ENCODE measurements at places on chromosomes 7 and 10. TPM values are rescaled to one million over a fixed set of nuclear protein-coding genes. Genes with fewer than 3 reads are reported as not detected.
A peak's percentile ranks its signal among the peaks of the same experiment; 100 is the strongest.

DNA sequence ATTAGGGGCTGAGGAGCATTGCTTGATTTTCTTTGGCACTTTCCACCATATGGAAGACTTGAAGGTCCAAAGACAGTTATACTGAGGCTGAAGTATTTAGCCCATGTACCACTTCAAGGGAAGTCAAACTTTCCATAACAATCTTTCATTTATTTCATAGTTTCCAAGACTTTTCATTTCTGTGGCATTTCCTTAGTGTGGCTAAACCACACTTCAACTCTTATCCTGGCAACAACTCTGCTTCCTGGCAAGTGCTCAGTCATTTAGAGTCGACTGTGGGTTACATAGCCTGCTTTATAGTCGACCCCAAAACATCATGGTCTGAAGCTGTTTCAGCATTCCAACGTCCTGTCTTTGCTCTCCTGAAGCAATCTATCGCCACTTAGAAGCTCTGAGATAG lies 343.0 kb upstream of the SEMA3D start:
- DNase-seq, result no peak
- H3K4me1 ChIP-seq, result no peaks in the 10 kb centered on the region
- H3K27ac ChIP-seq, result no peak overlapping the region
- no peak overlapping the region for H3K4me3 ChIP-seq

GRCh38 chr10:47019155-47020145 lies 108.2 kb downstream of the PTPN20 start:
- H3K4me3 ChIP-seq, result no peak overlapping the region
- H3K4me1 ChIP-seq, result peaks cover 1% of the 10 kb centered on the region
- no peak overlapping the region for H3K27ac ChIP-seq
- H3K27me3 ChIP-seq, result peaks cover 3% of the 10 kb centered on the region
- no peak for DNase-seq
- no peaks in the 10 kb centered on the region for H3K36me3 ChIP-seq

GRCh38 chr7:11330208-11330607 lies 356.5 kb downstream of the PHF14 start:
- H3K4me1 ChIP-seq, result no peaks in the 10 kb centered on the region
- no peak overlapping the region for H3K27ac ChIP-seq
- H3K27me3 ChIP-seq, result no peaks in the 10 kb centered on the region
- no peak overlapping the region for H3K4me3 ChIP-seq
- no peaks in the 10 kb centered on the region for H3K36me3 ChIP-seq

DNA sequence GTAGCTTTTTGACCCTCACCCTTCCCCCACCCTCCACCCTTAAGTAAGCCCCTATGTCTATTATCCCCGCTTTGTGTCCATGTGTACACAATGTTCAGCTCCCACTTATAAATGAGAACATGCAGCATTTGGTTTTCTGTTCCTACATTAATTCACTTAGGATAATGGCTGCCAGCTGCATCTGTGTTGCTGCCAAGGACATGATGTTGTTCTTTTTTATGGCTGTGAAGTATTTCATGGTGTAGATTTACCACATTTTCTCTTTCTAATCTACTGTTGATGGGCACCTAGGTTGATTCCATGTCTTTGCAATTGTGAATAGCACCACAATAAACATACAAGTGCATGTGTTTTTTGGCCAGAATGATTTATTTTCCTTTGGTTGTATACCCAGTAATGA lies 232.2 kb downstream of the CACNA2D1 start:
- H3K27me3 ChIP-seq, result no peaks in the 10 kb centered on the region
- peaks cover 8% of the 10 kb centered on the region for H3K4me1 ChIP-seq
- H3K4me3 ChIP-seq, result no peak overlapping the region
- no peaks in the 10 kb centered on the region for H3K36me3 ChIP-seq

Gene PRRT4
- 7.7 TPM for total RNA-seq

DNA sequence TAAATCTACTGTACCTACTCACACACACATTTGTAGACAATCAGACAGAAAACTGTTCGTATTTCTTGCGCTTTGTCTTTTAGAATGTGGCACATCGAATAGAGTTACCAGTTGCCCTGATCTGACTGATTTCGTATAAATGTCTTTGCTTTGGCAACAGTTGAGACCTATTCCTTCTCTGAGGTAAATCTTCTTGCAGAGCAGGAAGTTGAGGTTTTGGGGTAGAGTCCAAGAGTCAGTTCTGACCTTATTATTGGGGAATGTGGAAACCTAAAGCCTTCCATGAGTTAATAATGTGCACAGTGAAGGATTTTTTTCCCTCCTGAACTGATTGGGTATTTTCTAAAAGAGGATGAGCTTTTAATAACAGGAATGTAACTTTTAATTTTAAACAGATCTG lies 135.3 kb downstream of the KIAA1217 start:
- H3K4me1 ChIP-seq, result peaks cover 56% of the 10 kb centered on the region
- no peaks in the 10 kb centered on the region for H3K27me3 ChIP-seq
- peaks cover 30% of the 10 kb centered on the region for H3K36me3 ChIP-seq
- peak overlapping the region; percentile 72 for H3K27ac ChIP-seq
- no peak for DNase-seq
- peak overlapping the region; percentile 6 for H3K4me3 ChIP-seq

- H3K4me1 ChIP-seq, result no peaks in the 10 kb centered on the region
- no peak overlapping the region for H3K27ac ChIP-seq
- no peak overlapping the region for H3K4me3 ChIP-seq
Observed at GRCh38 chr10:86066696-86067095, 299.9 kb downstream of the GRID1 start.

Gene DENND2A
- 6.2 TPM for total RNA-seq

GRCh38 chr10:73650537-73651331 lies 5.1 kb downstream of the SYNPO2L start:
- H3K36me3 ChIP-seq, result no peaks in the 10 kb centered on the region
- no peak overlapping the region for H3K27ac ChIP-seq
- no peaks in the 10 kb centered on the region for H3K27me3 ChIP-seq
- no peak for DNase-seq
- H3K4me1 ChIP-seq, result peaks cover 14% of the 10 kb centered on the region

GRCh38 chr7:24510759-24511158 lies 62.5 kb upstream of the PALS2 start:
- H3K36me3 ChIP-seq, result no peaks in the 10 kb centered on the region
- H3K4me1 ChIP-seq, result peaks cover 7% of the 10 kb centered on the region
- H3K4me3 ChIP-seq, result no peak overlapping the region

Gene STEAP4
- total RNA-seq, result 1.2 TPM

Gene ECHDC3
- total RNA-seq, result 4.0 TPM

DNA sequence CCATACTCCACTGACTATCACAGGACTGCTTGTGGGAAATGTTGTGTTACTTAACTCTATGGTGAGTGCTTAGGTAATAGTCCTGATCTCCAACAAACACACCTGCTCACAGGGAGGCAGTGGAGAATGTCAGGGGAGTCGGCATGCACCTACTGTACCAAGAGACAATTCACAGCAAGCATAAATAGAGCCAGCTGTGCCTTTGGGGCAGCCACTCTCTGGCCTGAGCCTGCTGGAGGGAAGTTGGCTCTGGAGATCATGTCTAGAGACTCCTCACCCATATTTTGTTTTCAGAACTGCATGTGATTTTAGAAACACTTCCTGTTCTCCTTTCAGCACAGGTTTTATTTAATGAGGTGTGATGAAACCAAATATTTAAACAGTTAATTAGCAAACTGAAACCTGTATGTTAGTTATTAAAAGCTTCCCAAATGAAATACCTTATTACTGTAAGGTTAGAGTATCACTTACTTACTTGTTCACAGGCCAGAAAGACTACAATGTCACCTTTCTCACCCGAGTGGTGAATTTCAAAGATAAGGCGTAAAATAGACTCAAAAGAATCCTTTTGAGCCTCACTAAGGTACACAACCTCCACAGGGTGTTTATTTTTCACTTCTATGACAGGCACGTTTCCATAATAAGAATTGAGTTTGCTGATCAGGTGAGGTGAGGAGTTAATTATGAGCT lies 21.8 kb downstream of the DHX32 start:
- no peak for DNase-seq
- H3K4me1 ChIP-seq, result no peaks in the 10 kb centered on the region
- no peaks in the 10 kb centered on the region for H3K36me3 ChIP-seq
- H3K4me3 ChIP-seq, result no peak overlapping the region
- no peak overlapping the region for H3K27ac ChIP-seq
- H3K27me3 ChIP-seq, result no peaks in the 10 kb centered on the region

- H3K36me3 ChIP-seq, result no peaks in the 10 kb centered on the region
- no peaks in the 10 kb centered on the region for H3K4me1 ChIP-seq
- no peak overlapping the region for H3K4me3 ChIP-seq
- DNase-seq, result no peak
Observed at GRCh38 chr10:89120931-89121763, 86.0 kb downstream of the CH25H start.

Gene NKX1-2
- 0.48 TPM for total RNA-seq

DNA sequence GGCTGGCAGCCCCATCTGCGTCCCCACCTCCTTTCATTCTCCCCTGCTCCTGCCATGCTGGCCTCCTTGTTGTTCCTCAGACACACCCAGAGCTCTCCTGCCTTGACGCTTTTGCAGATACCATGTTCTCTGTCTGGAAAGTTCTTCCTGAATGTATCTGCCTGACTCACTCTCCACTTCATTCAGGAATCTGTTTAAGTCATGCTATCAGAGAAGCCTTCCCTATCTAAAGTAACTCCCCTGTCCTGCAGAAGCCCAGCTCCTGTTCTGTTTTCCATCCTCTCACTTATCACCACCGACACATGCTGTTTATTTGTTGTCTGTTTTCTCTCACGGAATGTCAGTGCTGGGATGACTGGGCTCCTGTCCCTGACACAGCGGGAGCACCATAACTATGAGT lies 82.0 kb downstream of the AFAP1L2 start:
- H3K4me1 ChIP-seq, result peaks cover 4% of the 10 kb centered on the region
- no peak for DNase-seq
- H3K27me3 ChIP-seq, result no peaks in the 10 kb centered on the region

DNA sequence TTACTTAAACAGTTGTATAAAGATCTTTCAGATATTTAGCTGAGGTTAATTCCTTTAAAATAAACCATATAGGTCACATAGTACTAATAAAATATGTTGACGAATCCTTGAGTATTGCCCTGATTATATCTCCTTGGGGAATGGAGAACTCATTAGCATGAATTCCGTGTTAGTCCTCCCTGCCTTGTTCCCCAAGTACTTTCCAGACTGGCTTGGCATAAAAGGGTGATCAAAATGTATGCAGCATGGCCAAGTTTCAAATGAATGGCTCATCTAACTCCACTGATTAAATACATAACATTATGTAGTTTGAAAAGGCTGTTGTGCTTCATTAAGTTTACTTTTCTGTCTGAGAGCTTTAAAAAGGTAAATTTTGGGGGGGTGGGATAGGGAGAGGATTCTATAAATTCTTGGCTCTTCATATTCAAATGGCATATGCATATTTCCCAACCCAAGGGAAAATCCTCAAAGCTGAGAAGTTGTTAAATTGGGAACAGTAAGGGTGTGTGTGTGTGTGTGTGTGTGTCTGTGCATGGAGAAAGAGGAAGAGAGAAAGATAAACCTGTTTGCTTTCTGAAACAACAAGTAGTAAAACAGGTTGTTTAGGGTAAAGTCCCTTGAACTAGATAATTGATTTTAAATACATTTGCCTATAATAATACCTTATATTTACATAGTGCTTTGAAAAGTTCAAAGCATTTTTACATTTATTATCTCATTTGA lies 4.8 kb upstream of the ADD3 start:
- peak overlapping the region; percentile 89 for H3K27ac ChIP-seq
- H3K4me1 ChIP-seq, result peaks cover 24% of the 10 kb centered on the region
- H3K27me3 ChIP-seq, result no peaks in the 10 kb centered on the region
- no peak for DNase-seq
- H3K36me3 ChIP-seq, result no peaks in the 10 kb centered on the region

GRCh38 chr7:64868499-64868898 lies 34.6 kb upstream of the ZNF273 start:
- no peak overlapping the region for H3K4me3 ChIP-seq
- H3K27ac ChIP-seq, result no peak overlapping the region
- H3K36me3 ChIP-seq, result no peaks in the 10 kb centered on the region
- no peaks in the 10 kb centered on the region for H3K27me3 ChIP-seq

DNA sequence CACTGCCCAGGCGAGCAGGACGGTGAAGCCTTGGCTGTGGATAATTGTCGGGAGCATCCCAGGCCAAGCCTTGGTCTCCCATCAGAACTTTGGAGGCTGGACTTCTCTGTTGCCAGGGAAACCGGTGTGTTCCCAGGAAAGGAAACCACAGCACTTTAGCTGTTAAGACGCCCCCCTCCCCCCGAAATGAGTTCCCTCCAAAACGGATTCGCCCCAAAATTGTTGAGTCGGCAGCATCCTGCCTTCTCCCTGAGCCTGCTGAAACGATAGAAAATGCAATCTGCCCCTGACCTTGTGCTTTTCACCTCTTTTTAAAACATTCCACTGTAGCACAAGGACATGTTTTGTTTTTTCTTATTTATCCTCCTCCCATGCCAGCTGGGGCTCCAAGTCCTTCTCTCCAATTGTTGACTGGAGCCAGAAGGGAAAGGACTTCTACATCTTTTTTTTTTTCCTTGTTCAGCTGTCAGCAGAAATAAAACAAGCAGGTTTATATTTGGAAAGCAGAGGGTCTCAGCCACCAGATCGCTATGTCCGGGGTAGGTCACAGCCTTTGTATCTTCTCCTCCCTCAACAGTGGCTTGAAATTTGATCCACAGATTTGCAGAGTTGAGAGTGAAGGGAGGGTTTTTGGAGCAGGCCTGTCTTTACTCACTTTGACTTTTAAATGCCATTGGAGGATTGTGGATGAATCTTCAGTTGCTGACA lies 116.5 kb downstream of the ZMIZ1 start:
- peaks cover 66% of the 10 kb centered on the region for H3K4me1 ChIP-seq
- peak overlapping the region; percentile 17 for H3K4me3 ChIP-seq
- H3K27me3 ChIP-seq, result no peaks in the 10 kb centered on the region
- H3K27ac ChIP-seq, result peak overlapping the region; percentile 91
- DNase-seq, result no peak

GRCh38 chr10:133087045-133087678 lies 562 bp upstream of the ADGRA1 start:
- peak overlapping the region; percentile 80 for H3K4me3 ChIP-seq
- no peaks in the 10 kb centered on the region for H3K4me1 ChIP-seq
- no peaks in the 10 kb centered on the region for H3K36me3 ChIP-seq
- peaks cover 61% of the 10 kb centered on the region for H3K27me3 ChIP-seq

DNA sequence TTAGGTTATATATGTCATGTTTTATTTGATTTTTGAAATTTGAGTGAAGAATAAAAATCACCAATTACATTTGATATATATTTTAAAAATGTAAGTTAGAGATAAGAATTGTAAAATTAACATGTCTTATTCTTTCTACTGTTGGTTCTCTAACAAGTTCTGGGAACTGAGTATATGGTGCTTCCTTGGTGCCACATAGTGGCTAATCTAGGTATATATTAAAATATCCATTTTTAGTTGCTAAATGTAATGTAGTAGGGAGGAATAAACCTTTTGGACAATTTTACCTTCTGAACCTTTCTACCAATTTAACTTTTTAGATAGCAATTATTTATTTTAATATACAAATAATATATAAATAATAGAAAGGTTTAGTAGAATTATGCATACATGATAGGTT lies 17.5 kb downstream of the CFAP69 start:
- H3K4me3 ChIP-seq, result no peak overlapping the region
- H3K36me3 ChIP-seq, result no peaks in the 10 kb centered on the region
- no peaks in the 10 kb centered on the region for H3K27me3 ChIP-seq
- no peak overlapping the region for H3K27ac ChIP-seq
- no peak for DNase-seq

Gene ZNF425
- 7.0 TPM for total RNA-seq
